NCI-H1105 (cell line): ENCODE measurements at places on chromosomes 12 and 14.

GRCh38 chr14:77143071-77143470 is 1.5 kb upstream of the ZDHHC22 start:
- no peak for DNase-seq

GRCh38 chr14:59998564-59998963 is 78.6 kb downstream of the LRRC9 start:
- DNase-seq: no peak

DNA sequence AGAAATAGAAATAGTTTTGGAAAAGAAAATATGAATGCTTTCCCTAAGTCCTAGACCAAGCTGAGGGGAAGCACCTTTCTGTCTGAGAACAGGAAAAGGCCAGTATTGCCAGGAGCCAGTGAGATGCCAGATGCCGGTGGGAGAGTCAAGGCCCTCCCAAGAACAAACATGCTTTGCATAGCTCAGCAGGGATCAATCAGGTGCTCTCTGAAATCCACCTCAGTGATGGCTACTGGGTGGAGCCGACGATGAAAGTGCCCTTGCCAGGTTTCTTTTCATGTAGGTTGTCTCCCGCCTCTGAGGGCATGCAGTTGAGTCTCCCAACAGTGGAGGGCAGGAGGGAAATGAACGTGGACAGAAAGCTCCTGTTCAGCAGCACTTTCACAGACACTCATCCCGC is 28.3 kb downstream of the DEGS2 start:
- no peak for DNase-seq

GRCh38 chr14:101497684-101498525 is 63.4 kb upstream of the DIO3 start:
- no peak for DNase-seq

- no peak for DNase-seq
These were observed 12.3 kb downstream of the DENND5B start for GRCh38 chr12:31578632-31579031.

DNA sequence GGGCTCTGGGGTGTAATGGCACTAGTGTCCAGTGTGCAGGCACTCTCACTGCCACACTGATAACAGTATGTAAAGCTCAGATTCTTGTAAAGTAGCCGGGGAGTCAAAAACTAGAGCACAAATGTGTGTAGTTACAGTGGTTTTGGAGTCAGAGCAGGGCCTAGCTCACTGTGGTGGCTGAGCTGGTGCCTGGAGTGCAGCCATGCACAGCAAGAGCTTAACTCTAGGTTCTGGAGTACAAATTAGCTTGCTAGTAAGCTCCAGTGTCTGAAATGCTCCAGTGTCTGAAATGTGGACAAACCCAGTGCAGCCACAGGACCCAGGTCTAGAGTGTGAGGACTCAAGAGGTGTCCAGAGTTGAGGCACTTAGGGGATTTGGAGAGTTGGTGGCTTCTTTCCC is 149.2 kb downstream of the MSRB3 start:
- DNase-seq: no peak

DNA sequence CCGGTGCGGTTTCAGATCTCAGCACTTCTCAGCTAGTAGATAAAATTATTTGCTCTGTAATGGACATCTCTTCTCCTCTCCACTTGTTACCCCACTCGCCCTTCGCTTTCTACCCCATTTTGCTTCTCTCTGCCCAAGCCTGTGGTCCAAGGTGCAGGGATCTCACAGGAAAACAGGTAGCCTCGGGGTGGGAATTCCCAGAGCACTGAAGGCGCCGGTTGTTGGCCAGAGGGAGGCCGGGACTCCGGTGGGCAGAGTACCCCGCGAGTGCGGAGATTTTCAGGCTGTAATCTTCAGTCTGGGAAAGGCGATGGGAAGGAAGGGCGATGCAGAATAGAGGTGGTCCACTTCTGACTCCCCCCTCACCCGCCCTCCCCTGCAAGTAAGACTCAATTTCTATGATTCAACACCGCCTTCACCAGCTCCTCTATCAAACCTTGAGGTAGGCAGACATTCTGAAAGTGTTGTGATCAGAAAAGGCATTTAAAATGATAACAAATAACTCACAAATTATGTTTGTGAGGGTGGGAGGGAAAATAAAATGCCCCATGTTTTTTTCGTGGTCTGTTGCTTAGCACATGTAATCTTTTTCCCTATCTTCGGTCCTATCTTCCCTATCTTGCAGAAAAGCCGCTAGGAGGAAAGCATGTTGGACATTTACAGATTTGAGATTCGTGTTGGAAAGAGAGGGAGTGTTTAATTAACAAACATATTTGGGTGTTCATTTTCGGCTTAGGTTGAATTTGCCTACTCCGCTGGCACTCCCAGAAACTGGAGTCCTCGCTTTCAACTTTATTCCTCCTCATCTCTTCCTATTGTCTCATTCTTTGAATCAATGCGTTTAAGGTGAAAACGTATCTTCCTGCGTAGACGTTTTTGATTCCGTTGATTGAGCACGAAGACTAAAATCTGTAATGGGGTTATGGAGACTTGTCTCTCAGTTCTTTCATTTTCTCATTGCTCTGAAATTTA is 8.5 kb downstream of the FOXG1 start:
- DNase-seq: no peak

DNA sequence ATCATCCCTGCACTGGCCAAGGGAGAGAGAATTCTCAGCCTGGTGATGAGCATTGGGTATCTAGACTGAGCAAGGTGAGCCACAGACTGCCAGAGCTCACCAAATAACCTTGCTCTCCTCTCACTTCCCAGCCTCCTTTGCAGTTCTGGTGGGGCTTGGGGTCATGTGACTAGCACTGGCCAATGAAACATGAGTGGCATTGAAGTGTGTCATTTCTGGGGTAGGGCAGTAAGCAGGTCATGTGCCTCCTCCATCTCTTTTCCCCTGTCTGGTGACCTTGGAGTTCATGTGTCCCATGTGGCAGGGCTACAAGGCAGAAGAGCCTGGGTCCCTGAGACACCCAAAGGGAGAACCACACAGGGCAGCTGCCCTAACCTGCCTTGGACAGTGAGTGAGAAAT is 3.6 kb upstream of the KRT72 start:
- DNase-seq: no peak

DNA sequence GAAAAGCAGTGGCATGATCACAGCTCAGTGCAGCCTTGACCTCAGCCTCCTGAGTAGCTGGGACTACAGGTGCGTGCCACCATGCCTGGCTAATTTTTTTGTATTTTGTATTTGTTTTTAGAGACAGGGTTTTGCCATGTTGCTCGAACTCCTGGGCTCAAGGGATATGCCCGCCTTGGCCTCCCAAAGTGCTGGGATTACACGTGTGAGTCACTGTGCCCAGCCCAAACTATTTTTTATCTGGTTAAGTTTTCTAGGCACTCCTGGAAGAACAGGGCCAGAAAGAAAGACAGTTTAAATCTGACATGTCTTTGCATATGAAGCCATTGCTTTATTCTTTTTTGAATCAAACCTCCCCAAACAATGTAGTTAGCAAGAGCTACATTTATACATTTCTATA is 27.5 kb upstream of the PTGR2 start:
- no peak for DNase-seq

DNA sequence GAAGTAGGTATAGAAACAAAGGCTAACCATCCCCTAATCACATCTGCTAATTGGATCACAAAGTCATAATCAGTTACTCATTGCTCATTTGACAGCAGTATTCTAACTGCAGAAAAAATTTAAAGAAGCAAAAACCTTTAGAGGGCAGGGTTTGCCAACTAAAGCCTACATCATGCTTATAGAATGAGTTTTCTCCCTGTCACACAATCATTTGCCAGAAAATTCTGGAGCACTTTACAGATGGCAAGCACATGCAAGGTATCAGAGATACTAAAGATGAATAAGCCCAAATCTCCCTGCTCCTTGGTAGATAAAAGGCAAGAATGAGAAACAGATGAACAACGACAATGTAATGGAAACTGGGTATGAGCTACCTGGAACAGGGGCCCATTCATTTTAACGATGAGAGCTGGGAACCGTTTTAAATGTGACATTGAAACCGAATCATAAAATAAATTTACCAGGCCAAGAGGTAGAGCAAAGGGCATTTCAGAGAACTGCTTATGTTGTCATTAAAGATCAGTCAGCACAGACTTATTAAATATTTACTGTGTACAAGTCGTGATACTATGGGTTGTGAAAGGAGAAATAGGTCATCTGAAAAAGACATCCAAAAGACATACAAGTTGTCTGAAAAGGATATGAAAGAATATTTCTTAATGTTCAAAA is 211.4 kb upstream of the ABCD2 start:
- DNase-seq: no peak

DNA sequence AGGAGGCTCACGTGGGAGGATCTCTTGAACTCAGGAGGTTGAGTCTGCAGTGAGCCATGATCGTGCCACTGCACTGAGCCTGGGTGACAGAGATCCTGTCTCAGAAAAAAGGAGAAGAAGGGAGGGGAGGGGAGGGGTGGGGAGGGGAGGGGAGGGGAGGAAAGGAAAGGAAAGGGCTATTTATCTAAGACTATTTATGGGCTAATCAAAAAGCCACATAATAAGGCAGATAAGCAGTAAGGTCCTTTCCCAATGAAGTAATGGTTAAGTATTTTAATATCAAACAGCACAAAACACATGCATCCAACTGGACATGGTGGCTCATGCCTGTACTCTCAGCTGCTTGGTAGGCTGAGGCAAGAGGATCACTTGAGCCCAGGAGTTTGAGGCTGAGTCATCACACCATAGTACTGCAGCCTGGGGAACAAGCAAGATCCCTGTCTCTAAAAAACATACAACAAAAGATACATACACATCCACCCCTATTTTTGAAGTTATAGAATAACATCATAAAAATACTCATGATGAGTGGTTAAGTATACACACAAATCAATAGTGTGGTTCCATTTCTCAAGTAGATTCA is 9.7 kb downstream of the PAWR start:
- no peak for DNase-seq

DNA sequence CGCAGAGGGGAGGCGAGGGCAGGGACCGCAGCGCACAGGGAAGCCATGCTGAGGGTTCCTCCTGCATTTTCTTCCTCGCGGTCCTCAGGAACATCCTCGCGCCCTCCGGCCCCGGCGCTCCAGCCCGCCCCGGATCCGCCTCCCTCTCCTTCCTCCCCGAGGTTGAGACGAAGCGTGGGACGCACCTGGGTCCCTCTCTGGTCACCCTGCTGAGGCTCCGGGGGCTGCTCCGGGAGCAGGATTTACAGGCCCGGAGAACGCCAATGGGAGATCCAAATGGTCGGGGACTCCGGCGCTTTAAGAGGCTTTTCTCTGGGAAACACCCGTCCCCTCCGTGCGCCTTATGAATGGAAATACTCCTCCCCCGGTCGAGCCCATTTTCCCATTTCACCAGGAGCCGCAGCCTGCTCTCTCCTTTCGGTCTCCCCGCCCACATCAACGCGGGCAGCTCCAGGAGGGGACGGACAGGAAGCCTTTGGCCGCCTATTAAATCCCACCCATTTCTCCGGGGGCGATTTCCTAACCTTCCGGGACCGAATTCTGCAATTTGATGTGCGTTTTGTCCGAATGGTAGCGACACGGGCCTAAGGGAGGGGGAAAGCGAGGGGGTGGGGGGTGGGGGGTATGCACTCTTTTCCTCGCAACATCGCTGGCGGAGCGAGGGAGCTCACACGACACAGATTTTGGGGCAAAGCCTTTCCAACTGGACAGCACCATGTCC is at the start of gene UNC79:
TSS of gene UNC79 (plus strand) at position 625 of the 721 bp plus-strand sequence. CDS start at position 716, 91 bp downstream.
- DNase-seq: peak; percentile 86

- DNase-seq: peak; percentile 53
These were observed 193.7 kb upstream of the LRIG3 start for GRCh38 chr12:59113831-59114615.

- no peak for DNase-seq
These were observed 24.4 kb upstream of the EID3 start for GRCh38 chr12:104279164-104279563.

DNA sequence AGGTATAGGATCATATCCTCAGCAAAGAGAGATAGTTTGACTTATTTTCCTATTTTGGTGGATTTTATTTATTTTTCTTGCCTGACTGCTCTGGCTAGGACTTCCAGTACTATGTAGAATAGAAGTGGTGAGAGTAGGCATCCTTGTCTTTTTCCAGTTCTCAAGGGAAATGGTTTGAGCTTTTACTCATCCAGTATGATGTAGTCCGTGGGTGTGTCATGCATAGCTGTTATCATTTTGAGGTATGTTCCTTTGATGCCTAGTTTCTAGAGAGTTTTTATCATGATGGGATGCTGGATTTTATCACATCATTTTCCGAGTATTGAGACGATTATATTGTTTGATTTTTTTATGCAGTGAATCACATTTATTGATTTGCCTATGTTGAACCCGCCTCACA is 97.2 kb downstream of the MGAT4C start:
- DNase-seq: no peak

DNA sequence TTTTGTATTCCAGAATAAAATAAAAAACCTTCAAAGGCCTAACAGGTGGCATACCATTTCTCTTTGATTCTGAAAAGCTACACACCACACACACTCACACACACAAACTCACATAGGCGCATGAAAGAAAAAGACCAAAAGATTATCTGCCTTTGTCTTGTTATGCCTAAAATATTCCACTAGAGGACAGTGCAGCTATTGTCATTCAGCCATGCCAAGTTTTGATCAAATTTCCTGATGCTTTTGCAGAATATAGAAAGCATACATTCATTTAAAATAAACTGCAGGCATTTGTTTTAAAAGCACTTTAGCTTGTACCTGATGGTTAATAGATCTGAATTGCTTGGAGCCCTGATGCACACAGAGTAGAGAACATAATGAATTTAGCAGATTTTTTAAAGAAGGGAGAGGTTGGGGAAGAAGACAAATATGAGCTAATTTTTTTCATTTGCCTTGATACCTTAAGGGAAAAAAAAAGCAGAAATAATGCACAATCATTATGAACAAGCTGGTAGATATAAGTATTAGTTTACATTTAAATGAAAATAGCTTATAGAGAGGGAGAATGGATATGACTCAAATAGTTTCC is 1766.9 kb upstream of the SEL1L start:
- DNase-seq: peak; percentile 56

DNA sequence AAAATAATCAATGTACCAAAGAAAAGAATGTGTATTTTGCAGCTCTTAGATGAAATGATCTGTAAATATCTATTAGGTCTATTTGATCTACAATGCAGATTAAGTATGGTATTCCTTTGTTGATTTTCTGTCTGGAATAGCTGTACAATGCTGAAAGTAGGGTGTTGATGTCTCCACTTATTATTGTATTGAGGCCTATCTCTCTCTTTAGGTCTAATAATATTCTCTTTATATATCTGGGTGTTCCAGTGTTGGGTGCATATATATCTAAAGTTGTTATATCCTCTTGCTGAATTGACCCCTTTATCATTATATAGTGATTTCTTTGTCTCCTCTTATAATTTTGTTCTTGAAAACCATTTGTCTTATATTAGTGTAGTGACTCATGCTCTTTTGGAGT is 885.5 kb upstream of the FOXG1 start:
- no peak for DNase-seq

DNA sequence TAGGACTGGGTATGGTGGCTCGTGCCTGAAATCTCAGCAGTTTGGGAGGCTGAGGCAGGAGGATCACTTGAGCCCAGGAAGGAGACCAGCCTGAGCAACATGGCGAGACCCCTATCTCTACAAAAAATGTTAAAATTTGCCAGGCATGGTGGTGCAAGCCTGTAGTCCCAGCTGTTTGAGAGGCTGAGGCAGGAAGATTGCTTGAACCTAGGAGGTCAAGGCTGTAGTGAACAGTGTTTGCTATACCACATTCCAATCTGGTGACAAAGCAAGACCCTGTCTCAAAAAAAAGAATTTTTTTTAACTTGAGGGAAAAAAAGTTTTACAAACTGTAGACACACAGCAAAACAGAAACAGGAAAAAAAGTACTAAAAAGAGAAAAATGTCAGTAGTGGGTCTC is 2.3 kb upstream of the MAP3K9 start:
- DNase-seq: no peak
